Keratinocyte (primary cell): ENCODE measurements at places on chromosomes 3 and 15. TPM values are rescaled to one million over a fixed set of nuclear protein-coding genes. Genes with fewer than 3 reads are reported as not detected.

DNA sequence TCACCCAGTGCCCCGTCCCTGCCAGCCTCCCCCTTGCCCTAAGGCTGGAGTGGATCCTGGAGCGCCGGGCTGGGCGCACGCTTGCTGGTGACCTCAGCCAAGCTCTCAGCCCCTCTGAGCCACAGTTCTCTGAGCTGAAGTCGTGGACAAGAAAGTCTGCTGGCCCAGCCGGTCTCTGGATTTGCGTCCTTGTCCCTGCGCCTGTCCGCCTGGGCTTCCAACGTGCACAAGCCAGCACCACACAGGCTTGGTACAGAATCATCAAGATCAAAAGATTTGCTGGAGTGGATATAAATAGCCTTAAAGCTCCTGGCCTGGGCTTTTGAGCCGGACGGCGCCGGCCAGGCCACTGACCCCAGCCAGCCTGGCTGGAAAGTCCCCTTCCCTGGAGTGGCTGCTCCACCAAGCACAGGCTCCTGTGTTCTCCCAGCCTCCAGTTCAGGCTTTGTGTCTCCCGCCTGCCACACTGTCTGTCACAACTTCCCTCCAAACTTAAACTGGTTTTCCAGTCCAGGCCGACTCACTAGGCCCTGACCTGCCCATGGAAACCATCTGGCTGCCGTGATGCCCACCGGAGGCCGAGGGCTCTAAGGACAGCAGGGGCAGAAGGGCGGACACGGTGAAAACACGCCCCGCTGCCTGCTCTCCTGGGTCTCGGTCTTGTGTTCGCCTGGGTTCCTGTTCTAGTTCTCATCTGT lies 156.2 kb downstream of the NUP210 start:
- no peak for DNase-seq

- DNase-seq: no peak
Observed at GRCh38 chr3:106176734-106177133, 307.9 kb upstream of the CBLB start.

Gene PPP1R14D
- not detected in 3 replicates for polyA plus RNA-seq

Gene MST1R
- polyA plus RNA-seq: 106 to 161 TPM (median 110 TPM) in 3 replicates

Gene C3orf70
- polyA plus RNA-seq: 0.01 TPM in 1 of 3 replicates, not detected in the others

- DNase-seq: no peak
Observed at GRCh38 chr3:132880986-132881385, 157.2 kb upstream of the TMEM108 start.

DNA sequence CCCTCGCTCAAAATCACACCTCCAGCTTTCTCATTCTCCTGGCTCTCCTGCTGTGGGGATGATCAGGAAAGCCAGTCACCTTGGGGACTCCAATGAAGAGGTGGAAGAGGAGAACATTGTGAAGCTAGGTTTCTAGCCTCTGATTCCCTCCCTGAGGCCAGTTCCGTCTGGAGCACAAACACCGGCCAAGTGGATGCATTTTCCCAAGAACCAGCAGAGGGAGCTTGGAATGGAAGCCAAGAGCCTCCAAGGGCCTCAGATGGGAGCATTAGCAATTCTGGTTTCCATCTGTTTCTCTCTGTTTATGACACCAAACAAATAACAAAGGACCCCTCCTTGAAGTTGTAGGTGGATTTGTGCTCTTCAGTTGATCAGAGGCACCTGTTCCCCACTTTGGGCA lies 40.6 kb upstream of the NMNAT3 start:
- DNase-seq: no peak

DNA sequence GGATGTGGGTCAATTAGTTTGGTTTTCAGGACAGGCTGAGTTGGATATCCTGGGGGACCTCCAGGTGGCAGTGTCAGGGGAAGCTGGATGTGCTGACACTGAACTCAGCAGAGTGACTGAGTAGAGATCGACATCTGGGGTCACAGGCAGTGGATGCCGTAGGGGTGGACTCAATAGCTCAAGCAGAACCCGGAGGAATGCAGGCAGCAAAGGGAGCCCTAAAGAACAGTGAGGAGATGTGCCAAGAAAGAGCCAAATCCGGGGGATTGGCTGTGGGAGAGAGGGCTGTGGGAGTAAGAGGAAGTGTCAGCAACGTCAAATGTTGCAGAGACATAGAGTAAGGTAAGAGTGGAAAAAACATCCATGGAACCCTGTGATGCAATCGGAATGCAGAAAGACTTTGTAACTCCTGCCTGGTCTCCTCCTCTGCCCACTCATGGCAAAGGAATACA lies 11.6 kb downstream of the CCR5AS start:
- no peak for DNase-seq

- no peak for DNase-seq
Observed at GRCh38 chr3:118088696-118089095, 946.0 kb downstream of the IGSF11 start.

Gene NR1I2
- polyA plus RNA-seq: not detected in 3 replicates

DNA sequence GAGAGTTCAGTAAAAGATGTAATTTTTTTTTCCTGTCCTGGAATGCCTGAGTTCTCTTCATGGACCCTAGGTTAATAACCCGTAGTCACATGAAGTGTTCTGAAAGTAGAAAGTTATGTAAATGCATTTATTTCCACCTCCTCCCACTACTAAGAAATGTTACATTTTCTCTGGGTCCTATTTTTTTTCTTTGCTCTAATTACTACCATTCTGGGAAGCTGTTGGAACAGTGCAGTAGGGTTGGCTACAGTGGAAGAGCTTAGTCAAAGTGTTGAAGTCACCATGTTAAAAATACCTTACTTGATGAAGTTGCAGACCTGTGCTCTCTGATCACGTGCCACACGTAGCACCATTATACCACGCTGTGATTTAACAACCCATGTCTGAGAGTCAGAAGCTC lies 153.8 kb upstream of the TSC22D2 start:
- no peak for DNase-seq

GRCh38 chr3:188734395-188734794 lies 437.4 kb upstream of the TPRG1 start:
- no peak for DNase-seq

Gene GPR149
- not detected in 3 replicates for polyA plus RNA-seq

DNA sequence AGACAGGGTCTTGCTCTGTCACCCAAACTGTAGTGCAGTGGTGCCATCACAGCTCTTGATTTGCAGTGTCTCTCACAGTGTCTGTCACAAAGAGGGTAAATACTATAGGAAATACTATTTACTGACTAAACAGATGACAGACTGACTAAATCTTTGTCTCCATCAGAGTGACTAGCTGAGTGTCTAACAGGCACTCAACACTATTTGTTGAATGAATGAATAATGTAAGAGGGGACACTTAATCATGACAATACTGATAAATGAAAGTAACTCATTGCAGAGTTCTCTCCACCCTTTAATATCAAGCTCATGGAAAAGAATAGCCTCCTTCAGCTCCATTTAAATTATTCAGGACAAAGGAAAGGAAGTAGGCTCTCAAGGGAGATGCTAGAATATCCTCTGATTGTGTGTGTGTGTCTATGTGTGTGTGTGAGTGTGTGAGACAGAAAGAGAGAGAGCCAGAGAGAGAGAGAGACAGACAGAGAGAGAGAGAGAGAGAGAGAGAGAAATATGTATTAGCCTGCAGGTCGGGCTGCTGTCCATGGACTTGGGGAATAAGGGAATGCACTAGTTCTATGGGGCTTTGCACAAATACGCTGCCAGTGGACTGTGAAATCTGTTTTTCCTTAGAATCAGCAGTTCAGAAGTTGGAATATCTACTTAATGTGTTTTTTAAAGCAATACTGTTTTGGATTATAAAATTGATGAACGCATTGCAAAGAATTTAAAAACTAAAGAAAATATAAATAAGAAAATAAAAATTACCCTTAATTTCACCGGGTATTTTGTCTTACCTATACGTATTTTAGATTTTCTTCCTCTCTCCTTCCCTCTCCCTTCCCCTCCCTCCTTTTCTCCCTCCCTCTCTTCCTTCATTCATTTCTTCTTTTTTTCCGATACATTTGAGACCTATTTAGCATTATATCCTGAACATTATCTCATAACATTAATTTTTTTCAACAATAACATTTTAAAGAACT lies 132.9 kb upstream of the LRIG1 start:
- no peak for DNase-seq

Gene ANKUB1
- 0.45 to 0.77 TPM (median 0.66 TPM) in 3 replicates for polyA plus RNA-seq

GRCh38 chr3:153572165-153572564 lies 410.1 kb downstream of the RAP2B start:
- no peak for DNase-seq

- no peak for DNase-seq
Observed at GRCh38 chr3:127396473-127396872, 108.6 kb upstream of the PRR20G start.

- no peak for DNase-seq
Observed at GRCh38 chr15:98009971-98010370, 49.5 kb downstream of the ARRDC4 start.

GRCh38 chr3:1131166-1131565 lies 38.3 kb downstream of the CNTN6 start:
- DNase-seq: no peak

Gene ADAMTS7
- 0.13 to 0.68 TPM (median 0.24 TPM) in 3 replicates for polyA plus RNA-seq
